ENCODE measurements at places on chromosomes 2 and 18. TPM values are rescaled to one million over a fixed set of nuclear protein-coding genes. Genes with fewer than 3 reads are reported as not detected.

DUSP2 gene
- 4.9 TPM for total RNA-seq

- H3K36me3 ChIP-seq = peaks cover 2% of the 10 kb centered on the region
- H3K4me1 ChIP-seq = peaks cover 11% of the 10 kb centered on the region
- H3K27ac ChIP-seq = peak overlapping the region; percentile 57
- no peaks in the 10 kb centered on the region for H3K27me3 ChIP-seq
Observed at GRCh38 chr2:218444692-218445357, 25.9 kb downstream of the VIL1 start.

DNA sequence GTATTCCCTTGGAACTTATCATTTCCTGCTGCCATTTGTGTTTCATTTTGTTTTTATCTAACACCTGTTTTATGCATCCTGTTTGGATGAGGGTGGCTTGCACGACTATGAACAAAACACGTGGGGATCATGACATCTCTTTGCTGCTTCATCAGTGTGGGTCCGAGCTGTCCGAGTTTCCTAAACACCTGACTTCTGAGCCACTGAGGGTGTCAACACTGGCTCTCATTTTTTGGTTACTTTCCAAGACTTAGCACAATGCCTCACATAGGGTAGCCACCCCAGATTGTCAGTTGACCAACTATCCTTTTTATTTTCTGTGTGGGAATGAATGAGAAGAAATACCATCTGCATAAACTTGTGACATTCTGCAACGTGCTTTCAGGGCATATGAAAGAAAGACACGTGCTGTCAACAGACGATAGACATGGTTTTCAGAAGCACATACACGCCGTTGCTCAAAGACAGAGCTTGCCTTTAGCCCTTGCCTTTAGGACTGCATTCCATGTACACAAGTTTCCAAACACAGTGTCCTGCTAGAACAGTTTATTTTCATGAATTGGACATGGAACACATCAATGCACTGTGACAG lies 166.7 kb downstream of the MYT1L start:
- H3K27me3 ChIP-seq = peaks cover 5% of the 10 kb centered on the region
- H3K4me1 ChIP-seq = no peaks in the 10 kb centered on the region
- H3K4me3 ChIP-seq = no peak overlapping the region
- no peaks in the 10 kb centered on the region for H3K36me3 ChIP-seq
- H3K27ac ChIP-seq = no peak overlapping the region

ATP6V1B1 gene
- total RNA-seq = 0.18 TPM

- DNase-seq = no peak
- peaks cover 5% of the 10 kb centered on the region for H3K27me3 ChIP-seq
- H3K36me3 ChIP-seq = no peaks in the 10 kb centered on the region
- H3K4me3 ChIP-seq = no peak overlapping the region
Observed at GRCh38 chr2:130743278-130743677, 12.1 kb upstream of the AMER3 start.

SLC16A14 gene
- 3.2 TPM for total RNA-seq
